ENCODE measurements at places on chromosomes 7 and 10. TPM values are rescaled to one million over a fixed set of nuclear protein-coding genes. Genes with fewer than 3 reads are reported as not detected.

DNA sequence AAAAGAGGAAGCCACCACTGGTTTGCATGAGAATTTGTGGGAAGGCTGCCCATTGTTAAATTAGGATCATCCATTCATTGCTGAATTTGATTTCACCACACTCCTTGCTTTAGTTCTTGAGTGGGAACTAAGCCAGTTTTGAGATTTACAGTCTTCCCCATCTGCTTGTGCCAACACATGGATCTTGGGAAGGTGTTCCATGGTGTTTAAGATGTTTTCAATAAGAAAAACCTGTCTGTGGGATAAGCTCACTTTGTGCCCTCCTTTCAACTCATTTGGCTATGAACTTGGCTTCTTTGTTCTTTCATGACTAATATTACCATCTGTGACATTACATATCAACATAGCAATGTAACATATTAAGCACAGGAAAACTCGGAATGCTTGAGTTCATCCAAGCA lies 73.2 kb downstream of the INHBA start:
- DNase-seq, result no peak

Gene CDNF
- polyA plus RNA-seq, result 4.5 TPM

- DNase-seq, result no peak
These were observed 15.0 kb downstream of the HTRA1 start for GRCh38 chr10:122476333-122476695.

DNA sequence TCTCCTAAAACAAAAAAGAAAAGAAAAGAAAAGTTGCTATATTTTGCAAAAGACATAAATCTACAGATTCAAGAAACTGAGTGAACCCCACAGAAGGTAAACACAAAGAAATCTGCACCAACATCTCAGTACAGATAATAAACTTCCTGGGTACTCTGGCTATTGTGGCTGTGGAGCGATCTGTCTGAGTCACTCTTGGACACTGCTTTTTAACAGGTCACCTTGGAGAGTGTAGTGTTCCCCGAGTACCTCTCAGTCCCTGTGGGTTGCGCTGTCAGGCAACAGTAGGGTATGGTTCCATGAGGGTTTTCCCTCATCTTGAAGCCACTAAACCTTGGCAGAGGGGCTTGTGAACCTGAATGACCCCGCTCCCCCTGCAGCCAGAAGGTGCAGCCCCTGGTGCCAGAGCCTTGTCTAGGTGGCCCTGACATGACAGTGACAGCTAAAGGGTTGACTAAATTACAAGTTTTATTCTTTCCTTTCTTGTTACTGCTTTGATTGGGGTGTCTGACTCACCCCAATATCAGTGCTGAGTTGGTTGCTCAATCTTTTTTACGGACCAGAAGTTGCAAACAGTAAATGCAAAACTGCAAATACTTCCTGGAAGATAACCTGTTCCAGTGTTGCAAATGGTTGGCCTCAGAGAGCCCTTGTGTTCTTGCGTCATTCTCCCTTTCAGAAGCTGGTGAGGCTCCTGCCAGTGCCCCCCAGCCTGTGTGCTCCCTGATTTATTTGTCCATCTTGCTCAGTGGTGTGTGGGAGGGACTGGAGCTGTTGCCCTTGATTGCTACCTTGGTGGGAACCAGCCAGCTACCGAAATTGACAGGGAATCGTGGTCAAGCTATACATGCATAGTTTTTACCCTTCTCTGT lies 30.6 kb downstream of the POR start:
- no peak for DNase-seq

Measured in muscle of arm (tissue), 14 donors.